ENCODE measurements at places on chromosomes 1 and 21.

GRCh38 chr1:157562515-157562914 is 10.2 kb upstream of the FCRL5 start:
- no peak for DNase-seq

GRCh38 chr1:84571150-84571535 is 3.1 kb downstream of the CTBS start:
- DNase-seq, result peak; percentile 42

DNA sequence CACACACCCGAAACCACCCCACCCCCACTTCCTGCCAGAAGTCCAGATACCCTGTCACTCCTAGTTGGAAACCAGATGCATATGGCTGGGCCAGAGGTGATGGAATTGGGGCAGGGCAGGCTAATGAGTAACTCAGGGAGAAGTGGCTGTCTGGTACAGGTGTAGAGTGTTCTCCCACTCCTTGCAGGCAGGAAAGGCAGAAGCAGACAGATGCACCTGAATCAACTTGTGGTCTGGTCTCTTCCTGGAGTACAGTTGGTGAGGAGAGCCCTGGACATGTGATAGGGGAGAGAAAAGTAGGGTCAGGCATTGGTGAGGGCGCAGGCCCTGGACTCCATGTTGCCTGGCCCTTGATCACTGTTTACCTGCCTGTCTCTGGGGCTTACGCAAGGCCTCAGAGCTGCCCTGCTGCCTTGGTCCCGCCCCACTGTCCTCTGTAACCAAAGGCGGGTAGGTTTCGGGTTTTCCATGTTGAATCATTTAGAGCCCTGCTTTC is 2.5 kb downstream of the CGN start:
- peak; percentile 21 for DNase-seq

- no peak for DNase-seq
Observed at GRCh38 chr1:27915082-27915575, 19.7 kb upstream of the SMPDL3B start.

GRCh38 chr1:162689745-162690671 is 57.7 kb downstream of the DDR2 start:
- peak; percentile 60 for DNase-seq

- no peak for DNase-seq
Observed at GRCh38 chr1:237578540-237578939, 312.2 kb downstream of the ZP4 start.

GRCh38 chr1:221083902-221084301 is 204.7 kb downstream of the HLX start:
- DNase-seq, result no peak

GRCh38 chr21:24890021-24890420 is 717.3 kb downstream of the MRPL39 start:
- no peak for DNase-seq

DNA sequence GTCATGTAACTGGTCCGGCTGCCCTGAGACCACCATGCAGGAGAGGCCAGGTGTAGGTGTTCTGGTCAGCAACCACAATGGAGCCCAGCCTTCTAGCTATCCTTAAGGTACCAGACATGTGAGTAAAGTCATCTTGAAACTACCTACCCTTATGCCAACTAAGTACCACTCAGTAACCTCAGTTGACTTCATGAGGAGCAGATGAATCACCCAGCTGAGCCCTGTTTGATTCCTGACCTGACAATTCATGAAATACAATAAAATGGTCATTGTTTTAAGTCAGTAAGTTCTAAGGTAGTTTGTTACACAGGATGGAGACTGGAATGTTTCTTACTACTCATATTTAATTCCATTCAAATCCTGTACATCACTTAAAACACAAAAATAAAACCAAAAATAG is 113.1 kb upstream of the LMO4 start:
- DNase-seq, result no peak

- no peak for DNase-seq
Observed at GRCh38 chr1:48930011-48930410, 153.3 kb upstream of the BEND5 start.

GRCh38 chr21:36806103-36806502 is 107.2 kb downstream of the SIM2 start:
- DNase-seq, result peak; percentile 52

DNA sequence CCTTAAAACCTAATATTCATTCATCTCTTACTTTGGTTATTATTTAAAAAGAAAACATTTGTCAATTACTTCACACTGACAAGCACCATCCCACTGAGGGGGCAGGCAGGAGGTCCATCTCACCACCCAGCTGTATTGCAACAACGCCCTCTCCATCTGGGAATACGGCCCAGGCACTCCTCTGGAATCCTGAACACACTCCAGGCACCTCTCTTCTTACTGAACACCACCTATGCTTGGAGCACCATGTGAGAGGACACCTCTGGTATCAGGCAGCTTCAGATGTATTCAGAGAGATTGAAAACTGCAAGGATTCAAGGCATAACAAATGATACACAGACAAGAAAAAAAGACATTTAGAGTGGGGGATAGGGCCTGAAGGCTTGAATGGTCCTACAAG is 147.1 kb downstream of the CACNA1E start:
- DNase-seq, result no peak

DNA sequence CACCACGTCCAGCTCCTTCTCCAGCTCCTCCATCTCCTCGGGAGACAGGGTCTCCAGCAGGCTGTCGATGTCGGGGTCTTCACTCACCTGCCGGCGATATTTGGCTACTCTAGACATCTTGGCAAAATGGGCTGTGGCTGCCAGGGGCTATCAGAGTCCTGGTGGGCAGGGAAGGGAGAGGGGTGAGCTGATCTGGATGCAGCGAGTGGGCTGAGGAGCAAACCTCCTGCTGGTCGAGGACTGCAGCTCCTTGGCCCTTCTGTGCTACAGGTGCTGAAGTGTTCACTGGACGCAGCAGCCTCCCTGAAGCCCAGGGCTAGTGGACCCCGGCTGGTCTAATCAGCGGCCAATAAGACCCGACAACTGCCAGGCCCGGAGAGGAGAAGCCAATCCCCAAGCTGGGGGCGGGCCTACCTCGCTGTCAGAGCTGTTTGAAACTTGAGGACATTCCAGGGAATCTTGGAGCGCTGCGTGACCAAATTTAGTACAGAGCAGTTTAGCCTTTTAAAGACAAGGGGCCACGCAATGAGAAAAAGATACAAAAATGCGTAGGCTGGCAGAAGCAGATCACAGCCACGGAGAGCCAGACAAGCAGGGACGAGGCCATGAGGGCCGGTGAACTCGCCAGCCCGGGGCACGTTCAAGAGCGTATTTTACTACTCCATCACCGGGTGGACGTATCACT is at the start of gene LMOD1:
TSS of gene LMOD1 (minus strand) at position 325 of the 685 bp plus-strand sequence. CDS start at position 117, 208 bp downstream.
- peak; percentile 96 for DNase-seq

- DNase-seq, result peak; percentile 48
Observed at GRCh38 chr21:38139380-38140168, 117.2 kb upstream of the KCNJ15 start.

- DNase-seq, result no peak
Observed at GRCh38 chr1:177043597-177043996, 120.9 kb downstream of the ASTN1 start.

DNA sequence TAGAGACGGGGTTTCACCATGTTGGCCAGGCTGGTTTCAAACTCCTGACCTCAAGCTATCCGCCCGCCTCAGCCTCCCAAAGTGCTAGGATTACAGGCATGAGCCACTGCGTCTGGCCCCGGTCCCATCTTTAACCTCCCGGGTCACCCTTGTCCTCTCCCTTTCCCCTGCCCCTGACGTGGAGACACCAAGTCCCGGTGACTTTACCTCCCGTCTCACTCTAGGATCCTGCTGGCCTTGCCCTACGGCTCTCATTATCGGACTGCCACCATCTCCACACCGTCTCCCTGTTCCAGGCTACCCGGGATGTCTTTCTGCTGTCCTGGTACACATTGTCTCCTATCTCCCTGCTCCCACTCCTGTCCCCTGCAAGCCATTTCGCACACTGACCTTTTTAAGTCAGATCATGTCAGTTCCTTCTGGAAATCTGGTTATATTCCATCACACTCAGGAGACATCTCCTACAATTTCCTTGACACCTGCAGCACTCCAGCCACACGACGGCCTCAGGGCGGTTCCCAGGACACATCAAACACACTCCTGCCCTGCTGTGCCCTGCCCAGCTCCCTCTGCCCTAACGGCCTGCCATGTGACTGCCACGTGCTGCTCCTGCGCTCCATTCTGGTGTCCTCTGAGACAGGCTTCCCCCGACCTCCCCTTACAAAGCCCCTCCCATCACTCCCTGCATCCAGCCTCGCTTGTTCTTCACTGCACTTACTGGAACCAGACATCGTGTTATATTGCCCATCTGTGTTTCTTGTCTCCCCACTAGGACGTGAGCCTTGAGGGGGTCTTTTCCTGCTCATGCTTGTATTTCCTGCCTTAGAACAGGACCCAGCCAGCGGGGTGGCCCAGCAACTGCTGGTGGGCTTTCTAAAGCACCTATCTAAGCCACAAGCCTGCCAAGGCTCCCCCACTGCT is 32.7 kb downstream of the TTC39A start:
- DNase-seq, result no peak

- DNase-seq, result no peak
Observed at GRCh38 chr1:220432408-220432807, 95.5 kb upstream of the MARK1 start.

DNA sequence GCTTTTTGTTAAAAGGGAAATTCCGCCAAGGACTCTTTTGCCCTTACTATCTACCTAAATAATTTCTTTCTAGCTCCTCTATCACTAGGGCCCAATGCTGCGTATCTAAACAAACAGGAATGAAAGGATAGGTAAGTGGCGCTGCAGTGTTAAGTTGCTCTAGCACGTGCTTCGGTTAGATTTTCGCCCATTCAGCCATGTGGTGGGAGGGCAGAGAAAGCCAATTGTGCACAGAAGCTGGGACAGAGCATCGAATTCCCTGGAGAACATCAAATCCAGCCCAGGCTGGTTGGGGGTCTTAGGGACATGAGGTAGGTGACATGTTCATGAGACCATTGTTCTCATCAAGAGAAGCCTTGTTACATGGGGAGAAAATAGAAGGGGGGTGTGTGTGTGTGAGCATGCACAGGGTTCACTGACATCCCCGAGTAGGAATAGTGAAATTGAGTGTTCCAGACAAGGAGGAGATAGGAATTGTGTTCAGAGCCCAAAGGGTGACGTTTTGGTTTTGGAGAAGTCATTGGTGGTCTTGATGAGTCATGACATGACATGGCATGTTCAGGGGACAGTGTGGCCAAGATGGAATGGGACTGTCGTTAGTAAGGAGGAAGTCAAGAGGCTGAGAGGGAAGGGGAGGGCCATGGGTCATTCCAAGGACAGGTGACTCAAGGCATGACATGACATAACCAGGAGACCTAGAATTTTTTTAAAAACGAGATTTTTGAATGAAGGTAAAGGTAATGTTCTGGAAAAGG is 107.1 kb downstream of the TLR5 start:
- no peak for DNase-seq

- no peak for DNase-seq
Observed at GRCh38 chr1:41924911-41925310, 6.2 kb upstream of the HIVEP3 start.

DNA sequence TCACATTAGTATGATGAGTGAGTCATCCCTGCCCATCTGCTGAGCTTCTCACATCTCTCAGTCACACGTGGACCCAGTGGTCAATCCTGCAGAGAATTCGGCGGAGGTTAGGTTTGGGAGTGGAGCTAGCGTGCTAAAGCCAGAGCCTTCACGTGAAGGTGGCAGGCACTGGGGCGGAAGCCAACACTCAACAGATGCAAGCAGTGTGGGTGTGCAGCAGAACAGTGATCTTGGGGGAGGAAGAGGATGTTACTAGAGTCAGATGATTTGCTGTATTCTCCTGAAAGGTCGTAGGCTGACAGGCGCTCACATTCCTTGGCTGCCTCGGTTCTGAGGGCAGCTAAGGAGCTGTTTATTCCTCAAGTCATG is 6.7 kb downstream of the C1orf115 start:
- DNase-seq, result peak; percentile 11

DNA sequence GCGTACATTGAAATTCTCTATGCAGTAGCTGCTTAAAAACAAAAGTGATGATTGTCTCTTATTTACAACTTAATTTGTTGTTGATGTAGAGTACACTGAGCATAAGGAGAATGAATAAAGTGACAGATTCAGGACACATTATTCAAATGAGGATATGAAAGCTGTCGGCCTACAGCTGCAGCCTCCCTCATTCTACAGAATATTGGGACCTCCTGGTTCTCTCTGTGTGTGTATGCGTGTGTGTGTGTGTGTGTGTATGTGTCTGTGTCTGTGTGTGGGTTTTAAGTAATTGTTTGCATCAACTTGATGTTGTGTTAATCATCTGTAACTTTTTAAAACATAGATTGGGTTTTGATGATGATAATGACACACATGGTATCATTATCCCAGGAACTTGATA is 17.9 kb downstream of the PROX1 start:
- no peak for DNase-seq

GRCh38 chr21:46099476-46099875 is 1.6 kb downstream of the COL6A2 start:
- peak; percentile 52 for DNase-seq

DNA sequence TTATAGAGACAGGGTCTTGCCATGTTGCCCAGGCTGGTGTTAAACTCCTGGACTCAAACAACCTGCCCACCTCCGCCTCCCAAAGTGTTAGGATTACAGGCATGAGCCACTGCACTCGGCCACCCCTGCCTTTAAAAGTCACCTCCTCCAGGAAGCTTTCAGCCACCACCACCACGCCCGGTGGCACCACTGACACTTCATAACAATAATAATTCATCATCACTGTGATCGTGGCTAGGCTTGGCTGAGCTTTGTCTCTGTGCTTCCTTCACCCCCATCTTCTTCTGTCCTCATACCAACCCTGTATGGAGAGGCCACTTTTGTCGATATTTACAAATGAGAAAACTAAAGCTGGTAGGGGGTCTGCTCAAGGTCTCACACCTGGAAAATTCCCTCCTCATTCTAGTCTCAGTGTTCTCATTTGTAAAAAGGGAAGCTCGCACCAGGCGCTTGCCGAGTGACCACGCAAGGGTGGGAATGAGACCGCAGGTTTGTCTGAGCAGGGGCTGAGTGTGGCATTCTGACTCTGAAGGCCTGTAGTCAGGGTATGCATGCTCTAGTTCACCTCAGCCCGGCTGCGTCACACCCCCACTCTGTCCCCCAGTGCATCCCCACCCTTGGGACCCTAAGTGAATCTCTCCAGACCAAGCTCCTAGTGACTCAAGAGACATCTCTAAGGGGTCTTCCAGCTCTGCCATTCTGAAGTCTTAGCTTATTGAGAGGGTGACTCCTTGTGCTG is 12.9 kb upstream of the EPHA2 start:
- no peak for DNase-seq

- DNase-seq, result no peak
Observed at GRCh38 chr1:196902344-196902743, 14.5 kb downstream of the CFHR4 start.

GRCh38 chr21:42040411-42041180 is 30.4 kb upstream of the ZBTB21 start:
- peak; percentile 100 for DNase-seq

- DNase-seq, result no peak
Observed at GRCh38 chr1:32606565-32607371, 43.6 kb downstream of the ZBTB8OS start.

DNA sequence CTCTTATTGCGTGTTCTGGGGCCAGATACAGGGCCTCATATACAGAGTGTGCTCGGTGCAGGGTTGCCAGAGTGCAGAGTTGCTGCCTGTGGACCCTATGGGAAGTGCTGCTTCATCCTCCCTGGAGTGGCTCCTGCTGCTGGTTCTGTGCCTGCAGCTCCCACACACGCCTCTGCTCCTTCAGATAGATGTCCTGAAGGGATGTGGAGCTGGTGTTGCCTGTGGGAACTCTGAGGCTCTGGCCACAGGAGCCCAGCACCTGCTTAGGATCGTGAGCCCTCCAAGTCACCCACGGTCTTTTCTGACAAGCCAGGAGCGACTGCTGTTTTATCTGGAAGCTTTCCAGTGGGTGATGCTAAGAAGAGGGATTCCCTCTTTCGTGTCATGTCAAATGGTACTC is 120.5 kb downstream of the CAMTA1 start:
- no peak for DNase-seq

Measured in fibroblast of skin of right biceps (primary cell).